ENCODE measurements at places on chromosomes 5 and 9.

- DNase-seq, result no peak
These were observed 1000.0 kb downstream of the PTPRD start for GRCh38 chr9:9612755-9613154.

- DNase-seq, result peak; percentile 2
These were observed 75.4 kb downstream of the UHRF2 start for GRCh38 chr9:6488395-6488794.

GRCh38 chr5:113612060-113612496 is 98.6 kb downstream of the YTHDC2 start:
- DNase-seq, result peak; percentile 31

DNA sequence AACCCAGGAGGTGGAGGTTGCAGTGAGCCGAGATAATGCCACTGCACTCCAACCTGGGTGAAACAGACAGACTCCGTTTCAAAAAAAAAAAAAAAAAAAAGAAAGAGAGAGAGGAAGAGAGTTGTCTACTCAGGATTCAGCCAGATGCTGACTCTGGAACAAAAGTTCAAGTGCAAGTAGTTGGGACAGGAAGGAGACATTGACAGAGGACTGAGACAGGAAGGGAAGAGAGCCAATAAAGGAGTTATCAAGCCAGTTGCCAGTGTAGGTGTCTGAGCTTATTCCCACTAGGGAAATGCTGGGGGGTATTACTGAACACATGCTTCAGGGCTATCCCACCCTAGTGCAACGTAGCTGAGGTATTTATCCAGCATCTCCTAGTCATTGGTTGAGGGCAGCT is 147.7 kb upstream of the SLC1A3 start:
- DNase-seq, result no peak

GRCh38 chr5:143472576-143472975 is 69.1 kb upstream of the NR3C1 start:
- DNase-seq, result no peak

DNA sequence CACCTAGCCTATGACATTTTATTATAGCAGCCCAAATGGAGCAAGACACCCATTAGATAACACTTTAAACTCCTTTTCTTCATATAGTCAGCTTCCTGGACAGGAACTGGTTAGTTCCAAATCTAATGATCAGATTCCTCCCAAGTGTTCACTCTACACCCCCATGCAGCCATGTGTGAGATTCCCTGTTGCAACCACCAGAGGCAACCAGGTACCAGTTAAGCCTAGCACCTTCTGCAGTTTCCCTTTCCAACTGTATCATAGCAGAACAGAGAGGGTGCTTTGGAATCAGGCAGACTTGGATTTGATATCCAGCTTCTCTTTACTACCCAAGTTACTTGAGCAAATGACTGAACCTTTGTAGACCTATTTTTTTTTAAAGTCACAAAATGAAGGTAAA is 296.6 kb upstream of the PCSK5 start:
- no peak for DNase-seq

DNA sequence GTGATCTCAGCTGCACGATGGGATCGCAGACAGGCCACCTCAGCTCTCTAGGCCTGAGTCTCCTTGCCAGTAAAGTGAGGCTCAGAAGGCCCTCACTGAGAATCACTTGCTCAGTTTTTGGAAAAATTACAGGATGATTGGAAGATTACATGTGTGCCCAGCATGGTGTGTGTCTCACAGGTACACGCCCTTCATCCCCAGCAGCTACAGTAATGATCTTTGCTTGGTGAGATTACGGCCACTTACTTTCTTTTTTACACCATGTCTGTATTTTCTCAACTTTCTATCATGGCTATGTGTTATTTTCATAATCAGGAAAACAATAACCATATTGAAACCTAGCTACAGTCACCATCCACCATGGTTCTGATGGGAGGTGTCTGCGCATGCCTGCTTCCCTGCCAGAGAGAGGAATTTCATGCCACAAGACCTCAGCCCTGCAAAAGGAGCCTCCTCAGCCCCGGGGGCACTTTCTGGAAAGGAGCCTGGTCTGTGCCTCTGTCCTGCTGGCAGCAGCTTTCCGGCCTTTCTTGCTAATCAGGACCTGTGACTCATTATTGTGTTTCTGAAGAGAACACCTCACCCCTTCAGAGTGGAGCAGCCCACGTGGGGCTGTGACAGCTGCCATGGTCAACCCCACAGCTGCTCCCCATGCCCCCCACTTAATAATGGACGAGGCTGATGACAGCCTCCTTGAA is 64.2 kb upstream of the OLFM1 start:
- DNase-seq, result no peak

DNA sequence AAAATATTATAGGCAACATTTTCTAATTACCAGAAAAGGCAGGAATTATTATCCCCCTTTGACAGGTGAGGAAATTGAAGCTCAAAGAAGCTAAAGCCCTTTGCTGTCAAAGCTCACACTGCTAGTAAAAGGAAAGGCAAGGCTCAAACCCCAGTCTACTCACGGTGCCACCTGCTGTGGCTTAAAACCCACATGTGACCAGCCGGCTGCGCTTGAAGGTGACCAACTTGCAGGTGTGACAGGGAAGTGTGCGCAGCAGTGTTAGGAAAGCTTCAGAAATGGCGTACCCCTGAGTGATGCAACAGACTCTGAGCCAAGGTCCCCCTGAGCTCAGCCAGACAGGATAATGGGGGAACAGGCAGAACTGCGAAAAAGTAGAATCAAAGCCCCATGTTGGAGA is 45.2 kb downstream of the PAX5 start:
- no peak for DNase-seq

GRCh38 chr9:34651876-34652601 is at the start of gene IL11RA:
TSS of gene IL11RA (plus strand) at chr9:34652185. CDS start at chr9:34655218, 3,033 bp downstream.
- DNase-seq, result peak; percentile 86

DNA sequence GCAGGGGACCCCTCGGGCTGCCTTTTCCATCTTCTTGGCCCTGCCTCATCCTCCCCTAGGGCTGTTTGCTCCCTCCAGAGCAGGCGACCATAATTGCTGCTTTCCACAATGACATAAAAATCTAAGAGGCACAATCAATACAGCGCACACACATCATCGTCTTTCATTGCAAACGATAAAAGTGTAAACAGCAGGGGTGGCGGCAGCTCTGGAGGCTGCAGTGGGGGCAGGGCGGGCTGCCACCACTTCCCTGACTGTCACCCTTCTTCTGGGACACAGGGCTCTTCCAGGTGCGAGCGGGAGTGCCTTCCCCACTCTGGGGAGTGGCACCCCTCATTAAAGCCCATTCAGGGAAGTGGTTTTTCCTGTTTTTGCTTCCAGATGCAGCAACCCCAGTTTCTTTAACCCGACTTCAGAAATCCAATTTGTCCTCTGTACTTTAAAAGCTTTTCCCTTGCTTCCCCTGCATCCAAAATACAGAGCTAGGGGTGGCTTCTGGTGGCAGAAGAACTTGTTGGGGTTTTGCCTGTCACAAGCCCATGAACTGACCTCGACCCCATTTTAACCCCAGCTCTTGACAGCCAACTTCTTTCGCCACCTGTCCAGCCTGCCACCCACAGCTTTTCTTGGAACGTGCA is 45.7 kb downstream of the TSPAN17 start:
- no peak for DNase-seq

DNA sequence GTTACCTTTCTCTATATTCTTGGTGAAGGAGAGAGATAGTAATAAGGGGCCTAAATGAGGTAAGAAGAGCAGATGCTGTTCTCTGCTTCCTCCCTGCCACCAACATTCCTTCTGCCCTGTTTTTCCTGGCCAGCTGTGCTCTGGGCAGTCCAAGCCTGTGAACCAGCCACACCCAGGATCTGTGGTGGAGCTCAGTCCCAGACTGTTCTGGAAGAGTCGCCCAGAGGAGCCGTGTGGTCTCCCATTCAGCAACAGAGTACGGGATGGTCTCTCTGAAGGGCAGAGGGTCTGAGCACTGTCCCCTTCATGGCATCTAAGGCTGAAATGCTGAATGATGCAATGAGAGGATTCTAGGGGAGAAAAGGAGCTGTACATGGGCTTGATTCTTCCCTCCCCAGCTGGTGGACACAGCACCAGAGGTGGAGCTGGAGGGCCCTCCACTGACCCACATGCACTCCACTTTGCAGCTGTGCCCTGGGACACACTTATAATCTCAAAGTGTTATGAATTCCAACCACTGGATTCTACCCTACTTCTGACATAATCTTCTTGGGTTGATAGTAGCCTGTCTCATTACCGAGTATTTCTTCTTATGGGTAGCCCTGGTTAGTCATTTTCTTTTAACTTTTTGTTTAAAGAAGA is 70.8 kb upstream of the RPS23 start:
- DNase-seq, result no peak

GRCh38 chr9:86098824-86099700 is at the start of gene GOLM1:
TSS of gene GOLM1 (minus strand) at chr9:86099558. CDS start at chr9:86079320, 20,238 bp downstream.
- peak; percentile 63 for DNase-seq

DNA sequence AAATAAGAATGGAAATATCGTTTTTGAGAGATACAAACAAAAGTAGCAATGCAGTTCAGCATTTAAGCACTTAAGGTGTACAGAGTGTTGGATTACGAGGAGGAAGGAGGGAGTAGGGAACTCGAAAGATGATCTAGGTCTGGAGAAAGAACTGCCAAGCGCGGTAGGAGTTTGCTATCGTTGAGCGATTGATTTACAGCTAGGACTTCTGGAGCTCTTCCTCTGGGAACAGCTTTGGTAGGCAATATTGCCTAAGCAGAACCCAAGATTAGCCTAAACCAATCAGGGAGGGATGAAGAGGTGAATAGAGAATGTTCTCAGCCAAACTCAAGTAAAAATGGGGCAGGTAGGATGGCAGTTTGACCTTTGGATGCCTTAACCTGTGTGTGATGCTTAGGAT is 965 bp downstream of the CLTA start:
- no peak for DNase-seq

DNA sequence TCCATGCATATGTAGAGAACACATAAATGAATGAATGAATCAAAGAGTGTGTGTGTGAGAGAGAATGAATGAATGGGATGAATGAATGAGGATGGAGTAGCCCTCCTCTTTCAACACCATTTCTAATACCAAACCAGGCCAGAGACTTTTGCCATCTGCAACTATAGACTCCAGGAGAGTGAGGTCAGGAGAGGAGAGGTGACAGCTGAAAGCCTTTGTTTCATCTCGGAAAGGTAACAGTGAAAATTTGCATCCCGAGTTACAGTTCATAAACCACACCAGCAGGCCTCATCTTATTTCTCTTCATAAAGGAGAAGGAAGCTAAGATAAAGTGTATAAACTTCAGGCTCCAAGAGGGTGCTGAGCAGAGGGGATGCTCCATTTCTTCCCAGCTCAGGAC is 255.3 kb upstream of the KLF4 start:
- no peak for DNase-seq

GRCh38 chr9:114733816-114734215 is 51.8 kb upstream of the TEX48 start:
- DNase-seq, result peak; percentile 16

GRCh38 chr5:152135827-152136226 is 211.2 kb upstream of the GLRA1 start:
- no peak for DNase-seq

GRCh38 chr5:134749415-134749814 is 9.2 kb upstream of the DDX46 start:
- no peak for DNase-seq

DNA sequence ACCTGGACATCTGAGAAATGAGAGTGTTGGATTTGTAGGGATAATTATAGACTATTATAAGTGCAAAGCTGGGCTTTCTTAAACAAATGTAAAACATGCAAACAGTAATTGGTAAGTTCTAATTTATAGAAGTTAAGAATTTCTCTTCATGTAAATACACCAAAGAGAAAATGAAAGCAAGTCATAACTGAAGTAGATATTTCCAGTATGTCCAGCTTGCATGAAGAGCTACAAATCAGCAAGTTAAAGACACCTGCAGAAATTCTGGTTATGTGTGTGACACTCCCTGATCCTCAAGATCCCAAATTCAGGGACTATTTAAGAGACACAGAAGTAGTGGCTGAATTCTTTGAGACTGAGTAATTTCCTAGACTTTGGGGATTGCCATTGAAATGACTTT is 308.9 kb downstream of the TLE4 start:
- no peak for DNase-seq

DNA sequence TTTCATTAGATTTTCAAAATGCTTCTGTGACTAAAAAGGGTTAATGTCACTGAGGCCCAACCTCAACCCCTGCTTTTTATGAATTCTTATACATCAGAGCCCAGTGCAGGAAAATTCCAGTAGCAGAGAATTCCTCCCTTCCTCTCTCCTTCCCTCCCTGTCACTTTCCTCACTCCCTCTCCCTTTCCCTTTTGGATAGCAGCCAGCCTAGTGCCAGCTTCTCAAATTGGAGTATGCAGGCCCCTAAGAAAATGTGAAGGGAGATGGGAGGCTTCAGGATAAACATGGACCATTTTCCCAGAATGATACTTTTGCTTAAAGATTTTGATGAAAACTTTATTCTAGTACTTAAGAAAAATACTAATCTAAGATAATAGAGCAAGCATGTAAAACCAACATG is 507.4 kb downstream of the KDM4C start:
- no peak for DNase-seq

GRCh38 chr9:19420877-19421276 is 12.1 kb downstream of the ACER2 start:
- no peak for DNase-seq

GRCh38 chr5:168530621-168531150 is 1.6 kb downstream of the FBLL1 start:
- no peak for DNase-seq

DNA sequence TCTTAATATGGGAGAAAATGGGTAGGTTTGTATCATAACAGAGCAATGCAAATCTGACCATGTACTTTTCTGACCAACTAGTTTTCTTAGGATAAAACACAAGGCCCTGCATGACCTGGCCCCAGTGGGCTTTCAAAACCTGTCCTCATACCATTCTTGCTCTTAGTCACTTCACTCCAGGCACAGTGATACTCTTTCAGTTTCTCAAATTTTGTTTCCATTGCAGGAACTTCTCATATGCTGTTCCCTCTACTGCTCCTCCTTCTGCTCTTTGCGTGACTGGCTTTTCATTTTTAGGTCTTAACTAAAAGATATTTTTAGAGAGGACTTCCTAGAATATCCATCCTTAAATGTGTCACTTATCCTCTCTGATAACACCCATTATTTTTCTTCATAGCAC is 112.4 kb downstream of the INIP start:
- no peak for DNase-seq

- no peak for DNase-seq
These were observed 65.9 kb downstream of the ELL2 start for GRCh38 chr5:95895771-95896170.

DNA sequence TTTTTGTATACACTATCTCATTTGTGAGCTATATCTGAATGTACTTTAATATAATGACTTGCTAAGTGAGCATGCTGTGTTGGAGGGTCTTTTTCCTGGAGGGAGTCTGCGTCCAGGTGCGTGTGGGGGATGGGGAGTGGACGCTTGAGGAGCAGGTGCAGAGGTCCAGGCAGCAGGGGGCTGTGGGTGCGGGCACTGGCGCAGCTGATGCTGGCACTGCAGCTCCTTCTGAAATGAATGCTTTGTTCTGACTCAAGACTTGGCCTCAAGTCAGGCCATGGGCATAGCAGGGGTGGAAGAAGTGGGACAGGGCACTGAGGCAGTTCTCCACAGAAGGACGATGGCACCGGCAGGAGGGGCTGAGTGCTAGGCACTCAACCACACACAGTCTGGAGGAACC is 165.7 kb upstream of the IRX1 start:
- no peak for DNase-seq

GRCh38 chr5:163730206-163730756 is 224.9 kb downstream of the MAT2B start:
- DNase-seq, result no peak
